ENCODE measurements at places on chromosomes 12 and 14. TPM values are rescaled to one million over a fixed set of nuclear protein-coding genes. Genes with fewer than 3 reads are reported as not detected.

- DNase-seq = no peak
Measured at GRCh38 chr14:85468816-85469215, 61.1 kb upstream of the FLRT2 start.

DNA sequence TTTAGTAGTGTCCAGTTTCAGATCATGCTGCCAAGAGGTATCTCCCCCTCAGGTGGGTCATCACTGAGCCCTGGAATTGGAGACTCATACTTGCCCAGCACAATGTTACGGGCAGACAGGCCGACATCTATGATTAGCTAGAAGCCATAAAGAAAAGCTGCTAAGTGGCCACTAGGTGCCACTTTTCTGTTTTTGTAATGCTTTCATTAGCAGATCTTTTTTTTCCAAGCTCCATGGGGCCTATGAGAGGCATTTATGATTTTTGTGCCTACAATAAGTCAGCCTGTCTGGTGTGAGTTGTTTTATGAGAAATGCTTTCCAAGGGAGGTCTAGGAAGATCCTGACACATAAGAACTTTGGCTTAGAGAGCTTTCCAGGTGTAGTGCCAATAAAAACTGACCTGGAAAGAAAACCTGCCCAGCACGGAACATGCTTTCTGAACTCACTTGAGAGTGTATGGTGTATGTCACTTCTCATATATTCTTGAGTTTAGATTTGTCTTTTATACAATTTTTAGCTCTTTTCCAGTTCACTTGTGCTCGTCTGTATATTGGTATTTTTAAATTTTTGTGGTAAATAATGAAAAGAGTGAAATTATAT is 21.8 kb upstream of the SMCO2 start:
- peak; percentile 58 for DNase-seq

DNA sequence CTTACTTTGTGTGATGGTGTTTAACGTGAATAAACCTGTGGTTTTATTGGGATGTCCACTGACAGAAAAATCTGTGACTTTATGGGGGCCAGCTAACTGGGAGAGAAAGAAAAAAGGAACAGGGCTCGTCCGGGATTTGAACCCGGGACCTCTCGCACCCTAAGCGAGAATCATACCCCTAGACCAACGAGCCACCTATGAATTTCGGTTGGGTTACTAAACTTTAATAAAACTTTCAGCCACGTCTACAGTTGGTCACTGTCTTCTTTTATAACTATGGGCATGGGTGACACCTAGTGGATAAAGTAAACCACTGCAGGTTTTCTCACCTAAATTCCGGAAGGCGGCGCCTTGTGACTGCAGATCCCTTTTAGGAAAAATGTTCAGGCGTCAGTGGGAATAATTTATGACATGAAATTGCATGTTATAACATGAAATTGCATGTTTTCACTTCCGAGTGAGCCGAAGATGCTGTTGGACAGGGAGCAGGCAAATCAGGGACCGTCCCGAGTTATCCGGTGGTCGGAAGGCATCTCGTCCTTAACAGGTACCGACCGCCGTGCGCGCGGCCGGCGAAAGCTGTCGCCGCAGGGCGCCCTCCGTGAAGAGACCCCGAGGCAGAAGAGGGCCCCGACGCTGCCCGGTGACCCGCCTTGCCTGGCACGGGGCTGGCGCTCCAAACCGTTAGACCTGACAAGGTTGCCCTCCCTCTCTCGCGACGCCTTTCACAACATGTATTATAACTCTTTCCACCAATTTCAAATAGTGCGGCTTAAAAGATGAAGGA is 18.2 kb upstream of the RNASE12 start:
- peak; percentile 86 for DNase-seq

DNA sequence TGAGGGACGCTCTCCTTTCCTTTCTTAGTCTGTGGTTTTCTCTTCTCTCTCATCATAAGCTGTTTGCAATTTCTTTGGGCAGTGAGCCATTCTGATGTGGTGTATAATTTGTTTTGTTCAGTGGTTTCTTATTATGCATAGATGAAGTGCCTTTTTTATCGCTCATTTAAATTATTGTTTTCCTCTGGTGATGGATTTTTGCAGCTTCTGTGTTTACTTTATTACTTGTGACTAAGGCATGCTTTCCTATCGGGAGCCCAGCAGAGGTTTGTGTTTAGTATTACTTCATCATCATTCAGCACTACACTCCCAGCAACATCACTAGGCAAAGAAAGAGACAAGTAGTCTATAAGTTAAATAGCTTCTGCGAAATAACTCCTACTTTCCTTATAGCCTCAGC is 586.6 kb upstream of the NOVA1 start:
- no peak for DNase-seq

DNA sequence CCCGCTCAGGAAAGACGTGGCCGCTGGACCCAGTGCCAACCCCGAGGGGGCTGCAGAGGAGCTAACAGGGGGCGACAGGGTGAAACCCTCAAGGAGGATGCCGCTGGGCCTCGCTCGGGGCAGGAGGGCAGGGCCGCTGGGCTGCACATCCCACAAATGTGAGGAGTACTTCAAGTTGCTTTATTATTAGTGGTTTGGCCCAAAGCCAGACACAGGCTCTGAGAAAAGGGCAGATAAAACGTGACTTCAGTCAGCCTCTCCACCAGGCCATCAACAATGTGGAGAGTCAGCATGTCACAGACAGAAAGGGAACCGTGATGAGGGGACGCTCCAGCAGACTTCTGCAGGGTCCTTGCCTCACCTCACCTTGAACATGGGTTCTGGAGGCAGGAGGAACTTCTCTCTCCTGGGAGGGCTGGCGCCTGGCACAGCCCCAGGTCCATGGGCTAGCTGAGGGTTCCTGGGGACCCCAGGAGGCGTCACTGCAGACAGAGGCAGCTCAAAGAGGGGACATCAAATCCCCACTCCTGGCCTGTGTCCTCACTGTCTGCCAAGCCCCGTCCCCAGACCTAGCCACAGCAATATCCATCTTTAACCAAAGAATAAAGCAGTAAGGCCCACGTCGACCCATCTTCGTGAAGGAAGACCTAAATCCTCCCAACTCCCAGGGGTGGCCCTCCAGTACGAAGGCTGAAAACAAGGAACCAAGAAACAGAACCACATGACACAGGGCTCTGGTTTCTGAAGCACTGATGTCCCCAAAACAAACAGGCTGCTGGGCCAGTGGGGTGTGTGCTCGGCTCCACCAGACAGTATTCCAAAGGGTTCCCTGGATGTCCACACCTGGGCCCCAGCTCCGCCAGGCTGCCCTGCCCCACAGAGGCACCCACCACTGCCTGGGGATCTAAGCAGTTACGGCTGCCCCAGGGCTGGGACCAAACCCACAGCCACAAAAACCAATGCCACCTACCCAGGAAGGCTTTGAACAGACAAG is 35.1 kb downstream of the CCDC85C start:
- peak; percentile 63 for DNase-seq

- no peak for DNase-seq
Measured at GRCh38 chr12:49274396-49275069, 9.7 kb downstream of the TUBA1C start.

DNA sequence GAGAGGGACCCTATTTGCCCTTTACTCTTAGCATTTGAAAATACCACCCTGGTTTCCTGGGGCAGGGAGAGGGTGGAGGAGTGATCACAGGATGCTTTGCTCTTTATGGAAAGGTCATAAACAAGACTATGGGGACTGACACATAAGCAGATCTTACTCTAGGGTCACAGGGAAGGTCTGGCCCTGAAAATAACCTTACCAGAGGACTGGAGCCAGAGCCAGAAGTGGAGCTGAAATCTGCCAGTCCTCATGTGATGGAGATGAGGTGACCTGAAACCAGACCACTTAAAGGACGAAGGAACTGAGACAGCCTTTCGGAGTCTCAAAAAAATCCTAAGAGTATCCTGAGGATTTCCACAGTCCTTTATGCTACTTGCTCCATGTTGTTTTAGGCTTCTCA is 12.4 kb downstream of the PFKM start:
- no peak for DNase-seq

DNA sequence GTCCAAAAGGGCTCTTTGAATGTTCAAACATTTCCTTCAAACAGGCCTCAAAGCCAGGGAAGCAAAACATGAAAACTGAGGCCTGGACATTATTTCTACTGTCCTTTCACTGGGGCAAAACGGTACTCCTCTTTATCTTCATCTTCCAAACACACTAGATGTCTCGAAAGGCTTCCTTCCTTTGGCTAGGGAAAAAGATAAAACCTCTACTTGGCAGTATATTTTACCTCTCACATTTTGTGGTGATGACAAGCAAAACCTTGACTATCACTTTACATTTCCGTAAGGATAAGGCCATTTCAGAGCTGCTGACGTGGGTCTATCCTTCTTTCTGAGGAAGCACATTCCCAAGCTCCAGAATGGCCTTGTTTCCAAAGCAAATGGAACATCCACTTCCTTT is 9.9 kb downstream of the STAB2 start:
- no peak for DNase-seq

DNA sequence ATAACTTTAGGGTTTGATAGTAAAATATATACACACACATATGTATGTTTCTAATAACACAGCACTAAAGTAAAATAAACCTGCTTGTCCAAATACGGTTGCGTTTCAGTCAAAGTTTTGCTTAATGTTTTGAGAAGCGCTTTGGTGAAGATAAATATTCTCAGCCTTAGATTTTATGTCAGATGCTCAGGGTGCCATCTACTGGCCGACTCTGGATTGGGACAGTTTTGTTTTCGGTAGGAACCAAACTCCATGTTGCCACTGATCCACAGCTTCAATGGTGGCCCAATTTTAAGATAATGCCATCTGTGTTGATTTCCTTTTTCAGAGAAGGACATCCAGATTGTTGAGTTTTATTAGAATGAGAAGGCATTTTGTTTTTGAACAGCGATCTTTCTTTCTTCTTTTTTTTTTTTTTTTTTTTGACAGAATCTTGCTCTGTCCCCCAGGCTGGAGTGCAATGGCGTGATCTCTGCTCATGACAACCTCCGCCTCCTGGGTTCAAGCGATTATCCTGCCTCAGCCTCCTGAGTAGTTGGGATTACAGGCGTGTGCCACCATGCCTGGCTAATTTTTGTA is 43.1 kb downstream of the LLPH start:
- DNase-seq = peak; percentile 88

The CLEC4D gene
- total RNA-seq = not detected

The SPTB gene
- under 0.01 TPM for total RNA-seq

The FAM181A gene
- not detected for total RNA-seq

The CACNA1C gene
- total RNA-seq = 1.6 TPM

The CD69 gene
- total RNA-seq = not detected
